ENCODE measurements at places on chromosomes 6 and 20.

DNA sequence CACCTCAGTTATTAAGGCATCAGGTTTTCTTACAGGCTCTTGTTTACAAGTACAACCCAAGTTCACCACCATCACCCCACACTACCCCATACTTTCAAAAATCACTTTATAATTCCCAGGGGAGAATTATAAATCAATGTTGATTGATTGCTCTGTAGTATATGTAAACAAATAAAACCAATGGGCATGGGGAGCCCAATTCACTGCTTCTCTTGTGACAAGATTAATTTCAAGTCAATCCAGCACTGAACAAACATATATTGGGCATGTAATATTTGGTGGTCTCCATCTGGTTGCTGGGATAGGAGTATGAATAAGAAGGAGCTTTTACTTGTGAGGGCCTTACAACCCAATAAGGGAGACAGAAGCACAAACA is 95.8 kb downstream of the CLVS2 start:
- DNase-seq: no peak

DNA sequence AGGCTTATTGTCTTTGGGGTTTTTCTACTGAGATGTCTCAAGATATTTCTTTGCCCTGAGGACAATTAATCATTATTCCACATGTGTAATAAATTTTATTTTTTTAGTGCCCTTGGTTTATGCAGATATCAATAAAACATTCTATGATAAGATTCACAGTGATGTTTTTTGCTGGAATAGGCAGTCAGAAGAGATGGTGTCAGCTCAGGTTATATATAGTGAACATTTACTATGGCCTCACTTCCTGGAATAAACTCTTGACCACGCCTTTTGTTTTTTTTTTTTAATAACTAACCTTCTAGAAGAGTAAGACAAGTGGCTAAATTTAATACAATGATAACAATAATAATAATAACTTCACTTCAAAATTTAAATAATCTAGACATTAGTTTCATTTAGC is 209.7 kb downstream of the TRDN start:
- no peak for DNase-seq

- no peak for DNase-seq
Measured at GRCh38 chr6:14274546-14275492, 157.2 kb downstream of the CD83 start.

DNA sequence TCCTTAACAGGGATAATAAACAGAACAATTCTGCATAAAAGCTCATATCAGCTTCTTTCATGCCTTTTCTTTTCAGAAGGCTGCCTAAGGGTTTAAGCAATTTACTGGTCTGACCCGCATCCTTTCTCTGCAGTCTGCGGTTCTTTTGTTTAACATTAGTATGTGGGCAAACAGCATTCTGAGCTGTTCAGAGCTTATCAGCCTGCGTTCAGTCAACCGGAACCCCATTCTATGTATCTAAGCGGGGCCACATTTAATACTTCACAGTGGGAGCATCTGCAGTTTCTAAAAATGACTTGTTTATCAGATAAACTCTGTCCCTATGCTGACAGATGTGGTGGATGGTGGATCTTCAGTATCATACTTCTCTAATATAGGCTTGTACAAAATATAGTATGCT is 758.9 kb upstream of the MMS22L start:
- no peak for DNase-seq

DNA sequence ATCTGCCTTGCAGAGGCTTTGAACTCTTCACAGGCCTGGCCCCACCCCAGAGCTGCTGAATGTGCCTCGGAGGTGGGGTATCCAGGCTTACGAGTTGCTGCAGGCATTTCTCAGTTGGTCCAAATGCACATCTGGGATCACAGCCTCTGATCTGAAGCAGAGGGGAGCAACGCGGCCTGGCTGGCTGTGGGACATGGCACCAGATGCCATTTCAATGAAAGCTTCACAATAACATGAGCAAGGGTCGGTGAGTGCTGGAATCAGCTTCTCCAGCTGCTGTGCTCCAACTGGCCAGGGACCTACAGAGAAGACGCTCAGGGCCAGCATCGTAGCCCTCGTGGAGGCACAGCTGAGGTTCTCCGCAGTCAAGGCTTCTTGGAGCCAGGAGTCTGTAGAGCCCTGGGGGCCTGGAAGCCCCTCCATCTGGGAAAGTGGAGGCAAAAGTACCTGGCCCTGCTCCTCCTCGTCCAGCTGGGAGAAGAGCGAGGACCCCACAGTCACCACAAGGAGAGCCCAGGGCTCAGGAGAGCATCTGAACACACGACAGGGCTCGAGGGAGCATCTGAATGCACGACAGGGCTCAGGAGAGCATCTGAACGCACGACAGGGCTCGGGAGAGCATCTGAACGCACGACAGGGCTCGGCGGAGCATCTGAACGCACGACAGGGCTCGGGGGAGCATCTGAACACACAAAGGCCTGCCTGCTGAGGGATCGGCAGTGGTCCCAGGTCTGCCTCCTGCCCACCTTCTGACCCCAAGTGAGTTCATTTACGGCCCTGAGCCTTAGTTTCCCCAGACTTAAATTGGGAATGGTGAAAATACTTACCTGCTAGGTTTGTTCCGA is 165.2 kb downstream of the DLL1 start:
- no peak for DNase-seq

DNA sequence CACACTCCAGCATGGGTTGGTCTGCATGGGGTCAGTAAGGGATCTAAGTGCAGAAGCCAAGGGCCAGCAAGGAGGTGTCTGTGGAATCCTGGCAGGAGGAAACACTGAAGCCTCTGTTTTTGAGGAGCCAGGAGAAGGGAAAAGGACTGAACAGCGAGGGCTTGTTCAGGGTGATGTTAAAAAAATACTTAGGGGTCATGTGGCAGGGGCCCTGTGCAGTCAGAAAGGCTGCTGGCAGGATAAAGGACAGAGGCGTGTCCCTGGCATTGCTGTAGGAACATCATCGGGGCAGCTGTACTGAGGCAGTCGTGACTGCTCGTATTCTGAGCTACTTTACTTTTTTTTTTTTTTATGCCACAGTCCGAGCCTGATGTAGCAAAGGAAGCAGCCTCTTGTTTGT is 127.1 kb upstream of the ZFP64 start:
- no peak for DNase-seq

- no peak for DNase-seq
Measured at GRCh38 chr6:55943329-55943728, 67.9 kb upstream of the BMP5 start.

- no peak for DNase-seq
Measured at GRCh38 chr6:39378960-39379425, 56.5 kb upstream of the KCNK16 start.

- no peak for DNase-seq
Measured at GRCh38 chr6:13358511-13358910, 30.2 kb upstream of the TBC1D7 start.

DNA sequence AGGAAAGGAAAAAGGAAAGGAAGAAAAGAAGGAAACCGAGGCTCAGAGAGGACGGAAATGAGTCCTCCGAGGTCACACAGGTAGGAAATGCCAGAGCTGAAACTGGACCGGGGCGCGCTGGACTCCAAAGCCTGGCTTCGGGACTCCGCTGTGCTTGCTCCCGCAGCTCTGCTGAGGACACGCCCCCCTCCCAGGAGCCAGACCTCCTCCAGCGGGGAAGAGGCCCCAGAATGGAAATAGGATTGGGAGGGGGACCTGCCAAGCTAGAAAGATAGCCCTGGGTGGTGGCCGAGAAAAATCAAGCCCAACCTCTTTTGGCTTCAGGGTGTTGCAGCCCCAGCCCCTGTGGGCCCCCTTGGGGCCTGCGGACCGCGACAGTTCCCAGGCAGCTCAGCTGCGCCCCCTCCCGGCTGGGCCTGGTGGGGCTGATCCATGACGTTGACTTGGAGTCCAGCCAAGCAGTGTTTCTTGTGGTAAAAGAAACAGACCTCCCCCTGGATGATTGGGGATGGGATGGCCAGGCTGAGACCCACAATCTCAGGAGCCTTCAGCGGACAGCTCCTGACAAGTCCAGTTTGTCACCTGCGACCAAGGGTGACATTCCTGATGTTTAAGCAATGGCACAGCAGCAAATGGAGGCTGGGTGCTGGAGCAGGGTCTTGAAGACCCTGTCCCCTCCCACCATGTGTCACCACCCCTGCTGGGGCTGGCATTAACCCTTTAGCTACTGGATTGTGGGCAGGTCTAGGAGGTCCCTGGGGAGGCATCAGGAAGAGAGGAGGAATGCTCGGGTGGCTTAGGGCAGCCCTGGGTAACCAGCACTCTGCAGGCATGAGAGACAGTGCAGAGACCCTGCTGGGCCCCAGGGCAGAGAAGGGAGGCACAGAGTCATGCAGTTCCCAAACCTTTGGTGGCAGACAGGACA is 55.4 kb downstream of the RIPOR3 start:
- peak; percentile 70 for DNase-seq

DNA sequence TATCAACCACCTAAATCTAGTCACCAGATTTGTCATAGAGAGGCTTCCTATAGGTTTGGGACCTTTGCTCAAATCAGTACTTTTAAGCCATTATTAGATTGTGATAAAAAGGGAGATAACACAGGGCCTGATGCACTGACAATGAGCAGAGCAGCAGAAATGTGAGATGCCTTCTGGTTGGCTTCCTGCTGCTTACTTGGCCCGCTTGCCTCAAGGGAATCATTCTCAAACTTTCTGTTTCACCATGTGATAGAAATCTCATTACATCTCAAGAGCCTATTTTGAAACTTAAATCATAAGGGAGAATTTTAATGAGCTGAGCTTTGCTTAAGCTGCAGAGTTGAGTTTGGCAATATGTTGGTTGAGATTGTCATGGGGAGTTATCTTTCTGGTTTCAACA is 606.0 kb downstream of the DHX35 start:
- no peak for DNase-seq

DNA sequence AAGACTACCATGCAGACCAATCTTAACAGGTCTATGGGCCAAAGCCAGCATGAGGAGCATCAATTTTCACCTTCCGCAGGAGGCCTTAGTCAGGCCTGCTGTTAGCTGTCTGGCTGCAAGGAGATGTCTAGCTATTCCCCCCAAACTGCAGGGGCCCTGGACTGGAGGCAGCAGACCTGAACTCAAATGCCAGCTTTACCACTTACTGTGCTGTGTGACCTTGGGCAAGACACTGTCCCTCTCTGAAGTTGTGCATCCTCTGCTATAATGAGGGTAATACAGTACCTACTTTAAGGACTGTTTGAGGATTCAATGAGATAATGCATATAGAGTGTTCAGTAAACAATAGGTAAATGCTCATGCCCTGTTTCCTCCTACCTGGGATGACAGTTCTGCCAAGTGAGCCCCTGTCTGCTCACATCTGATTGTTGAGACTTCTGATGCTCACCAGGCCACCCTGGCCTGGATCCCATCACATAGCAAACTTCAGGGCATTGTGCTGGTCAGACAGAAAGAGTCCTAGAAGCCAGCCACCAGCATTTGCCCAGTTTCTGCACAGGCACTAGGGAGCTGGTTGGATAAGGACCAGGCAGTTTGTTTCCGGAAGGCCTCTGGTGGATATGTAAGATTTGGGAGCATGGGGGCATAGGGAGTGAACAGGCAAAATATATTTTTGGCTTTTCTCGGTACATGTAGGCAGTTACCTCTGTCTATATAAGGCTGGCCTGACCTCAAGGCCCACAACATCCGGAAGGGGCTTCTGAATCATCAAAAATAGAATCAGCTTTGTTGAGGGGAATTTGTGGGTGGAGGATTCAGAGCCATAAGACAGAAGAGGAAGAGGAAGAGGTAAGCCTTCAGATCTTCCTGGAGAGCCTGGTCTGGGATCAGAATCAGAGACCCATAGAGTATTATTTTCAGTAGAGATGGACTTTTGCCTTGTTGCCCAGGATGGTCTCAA is 2.3 kb upstream of the OCSTAMP start:
- peak; percentile 21 for DNase-seq

- DNase-seq: no peak
Measured at GRCh38 chr6:100880149-100880852, 828 bp downstream of the ASCC3 start.

GRCh38 chr20:63655249-63655648 is 2.0 kb upstream of the STMN3 start:
- no peak for DNase-seq

- DNase-seq: no peak
Measured at GRCh38 chr6:148805777-148806176, 58.9 kb downstream of the UST start.

GRCh38 chr6:3777730-3778461 is 26.4 kb upstream of the PXDC1 start:
- no peak for DNase-seq

DNA sequence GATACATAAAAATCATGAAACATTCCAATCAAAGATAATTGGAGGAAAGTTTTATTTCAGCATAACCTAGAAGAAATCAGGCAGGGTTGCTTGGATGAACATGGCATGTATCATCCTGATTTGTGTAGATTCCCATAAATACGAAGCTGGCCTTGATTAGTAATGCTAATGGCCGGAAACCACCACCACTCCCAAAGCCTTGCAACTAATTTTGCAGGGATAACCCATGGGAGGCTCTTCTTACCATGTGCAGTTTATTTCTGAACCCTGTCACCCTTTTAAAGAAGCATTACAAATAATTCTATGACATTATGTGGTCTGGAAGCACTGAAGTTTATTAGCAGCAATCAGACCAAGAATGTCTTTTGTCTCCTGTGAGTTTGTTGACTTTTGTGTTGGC is 80.8 kb downstream of the AIG1 start:
- DNase-seq: no peak

- DNase-seq: no peak
Measured at GRCh38 chr6:52262620-52263344, 18.5 kb upstream of the IL17F start.

GRCh38 chr20:59650418-59650817 is 46.1 kb downstream of the PHACTR3 start:
- no peak for DNase-seq

- no peak for DNase-seq
Measured at GRCh38 chr6:44294832-44295791, 18.0 kb downstream of the AARS2 start.

Measured in stimulated activated CD4-positive, alpha-beta T cell treated with anti-CD3 and anti-CD28 coated beads, Interleukin-2, amount 100 ng/mL, for 48 hours (primary cell).